Bladder microvascular endothelial cell (primary cell): ENCODE measurements at places on chromosomes 2 and 18. TPM values are rescaled to one million over a fixed set of nuclear protein-coding genes. Genes with fewer than 3 reads are reported as not detected.

The CPLX4 gene
- total RNA-seq = not detected in 2 replicates

The SP140 gene
- under 0.01 TPM in 1 of 2 replicates, not detected in the other for total RNA-seq

The BCL2 gene
- 0.49 and 3.1 TPM in 2 replicates for total RNA-seq

The UGT1A3 gene
- total RNA-seq = not detected in 2 replicates
